ENCODE measurements at places on chromosomes 16 and 17.

DNA sequence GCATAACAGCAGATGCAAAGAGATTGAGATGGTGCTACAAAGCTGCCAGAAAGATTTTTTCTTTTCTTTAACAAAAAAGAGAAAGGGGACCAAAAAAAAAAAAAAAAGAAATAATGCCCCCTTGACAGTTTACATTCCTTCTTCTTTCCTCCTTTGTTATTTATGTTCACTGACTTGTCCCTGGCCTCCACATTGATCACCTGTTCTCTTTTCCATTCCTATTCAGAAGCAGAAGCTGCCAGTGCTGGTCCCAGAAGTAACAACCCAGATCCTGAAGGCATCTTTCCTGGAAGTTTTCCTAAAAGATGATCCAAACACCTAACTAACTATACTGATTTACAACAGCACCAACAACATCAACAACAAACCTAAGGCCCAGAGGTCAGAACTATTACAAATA lies 728.1 kb downstream of the KCNJ2 start:
- no peak for DNase-seq

- DNase-seq = peak; percentile 76
These were observed 16.8 kb downstream of the NQO1 start for GRCh38 chr16:69709456-69710084.

GRCh38 chr17:40122999-40123810 lies 1.4 kb downstream of the MSL1 start:
- peak; percentile 50 for DNase-seq

DNA sequence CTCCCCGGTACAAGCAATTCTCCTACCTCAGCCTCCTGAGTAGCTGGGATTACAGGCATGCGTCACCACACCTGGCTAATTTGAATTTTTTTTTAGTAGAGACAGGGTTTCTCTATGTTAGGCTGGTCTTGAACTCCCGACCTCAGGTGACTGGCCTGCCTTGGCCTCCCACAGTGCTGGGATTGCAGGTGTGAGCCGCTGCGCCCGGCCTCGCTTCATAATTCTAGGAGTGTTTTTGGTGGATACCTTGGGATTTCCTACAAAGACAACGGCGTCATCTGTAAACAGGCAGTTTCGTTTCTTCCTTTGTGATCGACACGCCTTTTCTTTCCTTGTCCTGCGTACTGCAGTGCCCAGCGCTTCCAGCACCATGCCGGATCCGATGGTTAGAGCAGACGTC lies 60.9 kb upstream of the GNG13 start:
- no peak for DNase-seq
